ENCODE measurements at places on chromosomes 5 and 9.

DNA sequence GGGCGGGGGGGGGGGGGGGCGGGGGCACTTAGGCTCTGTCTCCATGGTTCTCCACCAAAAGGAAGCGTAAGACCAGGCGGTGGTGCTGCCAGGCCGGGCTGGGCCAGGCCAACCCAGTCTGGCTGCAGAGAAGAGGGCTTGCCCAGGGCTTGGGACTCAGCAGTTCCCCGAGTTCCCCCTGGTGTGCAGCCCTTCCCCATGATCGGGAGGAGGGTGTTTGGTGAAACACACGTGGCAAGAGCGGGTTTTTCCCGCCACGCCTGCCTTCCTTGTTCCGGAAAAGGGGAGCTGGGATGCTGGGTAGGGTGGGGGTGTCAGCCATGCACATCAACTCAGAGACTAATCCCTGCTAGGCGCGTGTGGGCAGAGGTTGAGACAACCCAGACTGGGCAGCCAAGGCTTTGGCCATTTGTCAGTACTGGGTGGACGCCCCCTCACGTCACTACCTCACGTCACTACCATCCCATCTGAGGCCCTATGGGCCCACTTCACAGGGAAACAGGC is 32.9 kb downstream of the PRRX2 start:
- no peak for DNase-seq

- DNase-seq, result no peak
These were observed 35.0 kb upstream of the HMGCS1 start for GRCh38 chr5:43348207-43348606.

- no peak for DNase-seq
These were observed 60.5 kb upstream of the PITX1 start for GRCh38 chr5:135094339-135095051.

GRCh38 chr9:22447618-22448305 is 1.1 kb downstream of the DMRTA1 start:
- no peak for DNase-seq

- DNase-seq, result no peak
These were observed 798 bp downstream of the PITX1 start for GRCh38 chr5:135032999-135033861.

DNA sequence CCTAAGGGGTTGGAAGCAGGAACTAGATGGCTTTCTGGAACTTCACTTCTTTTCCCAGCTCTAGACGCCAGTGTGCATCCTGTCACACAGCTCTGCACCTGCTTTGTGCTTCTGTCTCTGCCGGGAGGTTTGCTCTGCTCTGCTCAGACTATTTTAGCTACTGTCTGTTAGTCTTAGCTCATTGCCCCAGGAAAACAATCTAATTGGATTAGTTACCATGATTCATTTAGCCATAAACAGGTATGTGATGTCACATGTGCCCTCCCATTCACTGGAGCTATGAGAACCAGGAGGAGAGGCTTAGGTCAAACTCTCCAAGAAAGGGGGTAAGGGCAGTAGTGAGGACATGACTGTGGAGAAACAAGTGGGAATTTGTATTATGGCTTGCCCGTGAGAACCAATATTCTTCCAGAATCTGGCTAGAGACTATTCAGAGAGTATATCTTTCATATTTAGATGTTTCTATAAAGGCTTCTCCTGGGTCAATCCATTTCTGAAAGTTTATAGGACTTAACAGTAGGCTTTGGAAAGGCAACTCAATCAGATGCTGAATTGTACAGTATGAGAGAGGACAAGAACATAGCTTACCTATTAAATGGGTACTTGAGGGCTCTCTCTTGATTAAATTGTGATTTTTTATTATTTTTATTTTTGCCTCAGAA is 22.4 kb upstream of the NREP start:
- DNase-seq, result no peak

DNA sequence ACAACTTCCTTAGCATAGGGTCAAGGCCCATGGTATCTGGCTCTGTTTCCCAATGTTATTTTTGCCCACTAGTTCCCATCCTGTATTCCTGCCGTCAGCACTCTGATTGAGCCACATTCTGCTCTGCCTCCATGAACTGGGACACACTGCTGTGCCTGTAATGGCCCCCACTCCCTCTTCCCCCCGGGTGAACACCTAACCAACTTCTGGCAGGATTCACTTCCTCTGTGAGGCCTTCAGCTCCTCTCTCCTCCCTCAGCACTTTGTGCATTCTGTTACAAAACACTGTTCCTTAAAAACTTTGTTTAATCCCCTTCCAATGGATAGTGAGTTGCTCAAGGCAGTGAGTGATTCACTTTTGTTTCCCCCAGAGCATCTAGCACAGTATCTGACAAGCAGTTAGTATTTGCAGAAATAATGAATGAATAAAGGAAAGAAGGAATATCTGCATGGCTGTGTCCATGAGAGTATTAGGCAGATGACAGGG is 183.6 kb downstream of the EFNA5 start:
- DNase-seq, result no peak

DNA sequence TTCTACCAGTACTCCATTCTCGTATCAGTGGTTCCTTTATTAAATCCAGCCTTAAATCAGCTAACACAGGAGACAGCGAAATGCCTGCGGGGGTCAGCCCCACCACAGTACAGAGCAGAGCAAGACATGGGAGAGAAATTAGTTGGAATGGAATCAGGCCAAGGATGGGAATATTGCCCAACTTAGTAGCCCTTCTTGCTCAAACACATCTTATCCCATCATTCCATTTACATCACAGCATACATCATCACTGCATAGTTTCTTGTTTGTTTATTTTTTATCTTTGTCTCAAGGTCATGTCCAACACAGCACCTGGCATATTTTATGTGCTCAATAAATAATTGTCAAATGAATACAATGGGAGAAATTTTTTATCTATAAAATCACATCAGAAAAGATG is 34.3 kb upstream of the DAB2 start:
- DNase-seq, result no peak

DNA sequence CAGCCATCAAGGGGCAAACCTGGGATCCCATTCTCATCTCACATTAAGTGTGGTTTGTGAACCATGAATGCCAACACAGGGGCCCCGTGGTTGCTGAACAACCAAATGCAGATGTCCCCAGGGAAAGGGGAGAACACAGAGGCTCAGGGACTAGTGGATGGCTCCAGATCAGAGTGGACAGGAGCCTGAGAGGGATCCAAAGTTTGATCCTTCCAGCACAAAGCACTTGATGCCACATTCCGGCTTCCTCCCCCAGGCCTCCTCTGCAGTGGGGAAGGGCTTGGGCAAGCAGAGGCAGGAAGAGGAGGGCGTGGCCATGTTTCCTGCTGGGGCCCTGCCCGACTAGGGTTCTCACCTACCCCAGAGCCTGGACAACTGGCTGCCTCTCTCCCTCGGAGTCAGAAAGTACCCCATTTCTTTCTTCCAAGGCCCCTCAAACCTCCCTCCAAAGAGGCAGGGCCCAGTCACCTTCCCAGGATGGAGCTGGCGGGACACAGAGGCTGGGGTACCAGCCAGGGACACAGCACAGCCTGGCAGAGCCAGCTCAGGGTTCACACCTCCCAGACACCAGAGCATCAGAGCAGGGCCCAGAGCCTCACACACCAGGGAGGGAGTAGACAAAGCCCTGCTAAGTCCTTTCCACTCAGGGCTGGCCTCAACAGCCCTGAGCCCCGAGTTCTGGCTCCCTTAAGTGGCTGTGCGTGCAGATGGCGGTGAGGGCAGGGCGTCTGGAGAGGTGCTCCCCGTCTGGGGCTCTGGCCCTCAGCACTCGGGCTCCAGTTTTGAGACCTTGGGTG is 4.3 kb upstream of the RNF44 start:
- no peak for DNase-seq

- DNase-seq, result no peak
These were observed 556.7 kb upstream of the TLE4 start for GRCh38 chr9:79014929-79015699.

DNA sequence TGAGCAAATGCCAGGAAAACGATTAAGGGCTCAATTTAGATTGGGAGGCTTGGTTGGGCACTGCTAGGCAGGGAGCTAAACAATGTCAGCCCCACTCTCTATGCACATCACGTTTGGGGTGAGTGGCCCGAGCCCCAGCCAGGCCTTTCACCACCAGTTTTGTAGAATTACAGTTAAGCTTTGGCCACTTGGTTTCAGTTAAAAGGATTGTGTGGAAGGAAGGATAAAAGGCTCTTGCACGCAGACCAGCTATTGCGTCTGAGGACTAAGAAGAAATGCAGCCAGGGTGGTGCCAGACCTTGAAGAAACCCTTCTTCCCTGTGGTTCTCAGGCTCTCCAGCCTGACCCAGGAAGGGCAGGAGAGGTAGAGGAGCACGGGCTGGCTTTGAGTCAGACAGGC is 125.3 kb upstream of the SLC44A1 start:
- DNase-seq, result peak; percentile 57
